ENCODE measurements at places on chromosomes 12 and 14. TPM values are rescaled to one million over a fixed set of nuclear protein-coding genes. Genes with fewer than 3 reads are reported as not detected.

Gene NR4A1
- polyA plus RNA-seq, result 1.3 TPM

DNA sequence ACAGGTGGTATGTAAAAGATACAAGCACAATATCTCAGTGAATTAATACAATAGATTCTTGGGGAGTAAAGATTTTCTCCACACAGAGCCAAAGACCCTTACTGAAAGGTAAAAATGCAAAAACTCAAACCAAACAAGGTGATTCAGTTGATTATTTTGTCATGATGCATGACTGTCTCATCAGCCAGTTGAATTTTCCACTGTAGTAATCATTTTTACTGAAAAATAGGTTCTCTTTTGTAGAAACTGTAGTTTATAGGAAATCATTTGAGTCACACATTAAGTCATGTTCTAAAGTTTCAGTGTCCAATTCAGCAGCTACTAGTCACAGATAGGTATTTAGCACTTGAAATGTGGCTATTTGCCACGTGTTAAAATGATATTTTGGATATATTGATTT lies 53.6 kb downstream of the PPFIA2 start:
- H3K4me3 ChIP-seq, result no peak overlapping the region
- H3K27me3 ChIP-seq, result no peaks in the 10 kb centered on the region
- no peaks in the 10 kb centered on the region for H3K4me1 ChIP-seq

Gene HSPA2
- 0.11 TPM for polyA plus RNA-seq

DNA sequence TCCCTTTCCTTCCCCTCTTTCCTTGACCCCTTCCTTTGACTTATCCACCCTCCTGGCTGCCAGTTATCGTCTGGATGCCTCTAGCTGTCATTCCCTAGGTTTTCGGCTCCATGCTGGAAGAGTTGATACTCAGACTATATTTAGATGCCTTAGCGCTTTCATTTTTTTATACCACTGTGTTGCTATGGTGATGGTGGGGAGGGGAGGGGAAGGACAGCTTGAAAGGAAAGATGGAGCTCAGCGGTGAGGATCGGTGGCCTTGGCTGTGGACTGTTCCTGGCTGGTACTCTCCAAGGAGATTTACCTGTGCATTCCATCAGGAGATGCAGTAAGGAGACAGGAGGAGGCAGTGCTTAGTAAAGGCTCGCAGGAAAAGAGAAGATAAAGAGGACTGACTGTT lies 108.7 kb downstream of the SLC8A3 start:
- no peak for DNase-seq
- H3K36me3 ChIP-seq, result no peaks in the 10 kb centered on the region
- H3K4me1 ChIP-seq, result no peaks in the 10 kb centered on the region
- no peak overlapping the region for H3K27ac ChIP-seq

- peak overlapping the region; percentile 59 for H3K4me3 ChIP-seq
- no peak for DNase-seq
- H3K4me1 ChIP-seq, result peaks cover 49% of the 10 kb centered on the region
- no peak overlapping the region for H3K27ac ChIP-seq
- peaks cover 17% of the 10 kb centered on the region for H3K27me3 ChIP-seq
Measured at GRCh38 chr12:47821346-47821706, 1.6 kb upstream of the HDAC7 start.

DNA sequence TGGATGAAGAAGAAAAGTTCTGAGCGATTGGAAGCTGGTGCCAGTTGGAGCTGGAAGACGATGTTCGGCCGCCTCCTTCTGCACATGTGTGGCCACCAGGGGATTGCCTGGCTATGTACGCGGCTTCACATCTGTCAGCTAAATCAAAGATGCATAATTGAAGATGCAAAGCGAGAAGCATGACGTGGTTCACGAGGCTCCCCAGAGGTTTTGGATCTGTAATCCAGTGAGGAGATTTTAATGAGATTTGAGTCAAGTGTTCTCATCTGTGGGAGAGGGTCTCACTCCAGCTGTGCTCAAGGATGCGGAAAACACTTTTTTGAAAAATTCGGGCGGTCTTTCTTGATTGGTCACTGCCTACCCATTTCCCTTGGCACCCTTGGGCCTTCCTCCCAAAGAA lies 94.6 kb downstream of the PAX9 start:
- no peak overlapping the region for H3K27ac ChIP-seq
- no peaks in the 10 kb centered on the region for H3K4me1 ChIP-seq
- DNase-seq, result no peak
- H3K27me3 ChIP-seq, result peaks cover 2% of the 10 kb centered on the region
- H3K4me3 ChIP-seq, result no peak overlapping the region
- no peaks in the 10 kb centered on the region for H3K36me3 ChIP-seq

Gene AMN
- polyA plus RNA-seq, result not detected

- no peaks in the 10 kb centered on the region for H3K36me3 ChIP-seq
- no peak for DNase-seq
- H3K27me3 ChIP-seq, result no peaks in the 10 kb centered on the region
- no peak overlapping the region for H3K27ac ChIP-seq
- H3K4me3 ChIP-seq, result no peak overlapping the region
Measured at GRCh38 chr12:5913387-5913786, 31.7 kb downstream of the ANO2 start.

Gene SOAT2
- not detected for polyA plus RNA-seq

- no peak overlapping the region for H3K27ac ChIP-seq
- no peaks in the 10 kb centered on the region for H3K4me1 ChIP-seq
Measured at GRCh38 chr14:79961197-79961596, 250.1 kb downstream of the DIO2 start.

DNA sequence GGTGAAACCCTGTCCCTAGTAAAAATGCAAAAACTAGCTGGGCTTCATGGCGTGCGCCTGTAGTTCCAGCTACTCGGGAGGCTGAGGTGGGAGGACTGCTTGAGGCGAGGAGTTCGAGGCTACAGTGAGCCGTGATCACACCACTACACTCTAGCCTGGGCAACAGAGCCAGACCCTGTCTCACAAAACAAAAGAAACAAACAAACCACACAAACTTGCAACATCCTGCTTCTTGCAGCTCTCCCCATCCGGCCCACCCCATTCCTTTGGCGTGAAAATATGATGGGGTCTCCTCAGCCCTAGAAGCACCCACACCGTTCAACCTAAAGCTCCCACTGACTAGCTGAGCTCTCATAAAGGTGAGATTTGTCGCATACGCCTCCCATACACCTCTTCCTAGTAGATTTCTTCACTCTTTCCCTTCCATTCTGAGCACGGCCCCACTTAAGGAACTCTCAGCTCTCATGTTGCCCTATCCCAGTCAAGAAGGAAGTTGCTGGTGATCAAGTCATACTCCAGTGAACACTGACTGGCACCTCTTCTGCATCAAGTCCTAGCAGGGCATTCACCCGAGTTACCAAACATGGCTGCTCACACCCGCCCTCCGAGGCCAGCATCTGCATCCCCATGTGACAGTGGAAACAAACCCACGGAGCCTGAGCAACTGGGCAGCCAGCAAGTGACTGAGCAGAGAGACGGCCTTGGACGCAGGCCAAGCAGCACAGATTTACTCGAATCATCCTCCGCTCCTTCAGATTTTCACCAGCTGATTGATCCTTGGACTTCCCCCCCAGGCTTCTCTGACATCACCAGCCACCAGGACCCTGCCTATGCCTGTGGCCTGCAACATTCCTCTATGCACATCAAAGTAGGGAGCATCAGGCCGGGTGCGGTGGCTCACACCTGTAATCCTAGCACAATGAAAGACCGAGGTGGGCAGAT lies 18.9 kb upstream of the CD27 start:
- peaks cover 31% of the 10 kb centered on the region for H3K4me1 ChIP-seq
- no peak overlapping the region for H3K4me3 ChIP-seq
- DNase-seq, result no peak
- H3K27me3 ChIP-seq, result peaks cover 3% of the 10 kb centered on the region
- peak overlapping the region; percentile 82 for H3K27ac ChIP-seq

DNA sequence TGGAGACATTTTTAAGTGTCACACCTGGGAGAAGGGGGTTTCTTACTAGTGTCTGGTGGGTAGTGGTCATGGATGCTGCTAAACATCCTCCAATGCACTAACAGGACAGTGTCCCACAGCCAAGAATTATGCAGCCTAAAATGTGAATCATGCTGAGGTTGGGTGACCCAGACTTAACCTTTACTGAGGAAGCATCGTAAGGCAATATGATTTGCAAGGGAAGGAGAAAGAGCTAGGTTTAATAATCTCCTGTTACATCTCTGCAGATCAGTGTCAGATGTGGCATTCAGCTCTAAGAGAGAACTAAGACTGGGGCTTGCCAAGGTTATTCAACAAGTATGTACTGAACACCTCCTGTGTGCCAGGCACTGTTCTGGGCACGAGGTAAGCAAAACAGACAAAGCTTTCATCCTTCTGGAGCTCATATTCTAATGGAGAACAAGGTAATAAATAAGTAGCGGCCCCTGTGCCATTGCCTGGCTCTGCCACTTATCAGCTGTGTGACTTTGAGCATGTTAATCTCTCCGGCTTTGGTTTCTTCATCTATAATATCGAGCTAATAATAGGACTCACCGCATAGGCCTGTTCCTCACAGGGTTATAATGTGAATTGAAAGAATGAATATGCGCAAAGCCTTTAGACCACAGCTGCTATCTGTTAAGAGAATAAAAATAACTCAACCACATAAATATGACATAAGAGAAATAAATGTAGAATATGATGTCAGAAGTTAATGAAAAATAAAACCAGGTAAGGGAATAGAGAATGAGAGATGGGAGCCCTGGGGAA lies 13.5 kb upstream of the GOLGA5 start:
- no peak overlapping the region for H3K4me3 ChIP-seq
- no peak for DNase-seq
- no peaks in the 10 kb centered on the region for H3K4me1 ChIP-seq
- no peak overlapping the region for H3K27ac ChIP-seq
- no peaks in the 10 kb centered on the region for H3K36me3 ChIP-seq
- peaks cover 2% of the 10 kb centered on the region for H3K27me3 ChIP-seq

- no peak overlapping the region for H3K4me3 ChIP-seq
- H3K27ac ChIP-seq, result no peak overlapping the region
- no peaks in the 10 kb centered on the region for H3K36me3 ChIP-seq
- DNase-seq, result no peak
- H3K27me3 ChIP-seq, result peaks cover 2% of the 10 kb centered on the region
Measured at GRCh38 chr14:82414853-82415539, 881.3 kb upstream of the SEL1L start.

- H3K27me3 ChIP-seq, result peaks cover 10% of the 10 kb centered on the region
- peak overlapping the region; percentile 68 for H3K27ac ChIP-seq
- H3K36me3 ChIP-seq, result peaks cover 50% of the 10 kb centered on the region
- no peak overlapping the region for H3K4me3 ChIP-seq
- no peak for DNase-seq
Measured at GRCh38 chr12:56169229-56169759, 11.1 kb downstream of the MYL6 start.

- DNase-seq, result no peak
- no peak overlapping the region for H3K4me3 ChIP-seq
Measured at GRCh38 chr12:27319409-27319808, 13.2 kb upstream of the BMAL2 start.
